ENCODE measurements at places on chromosomes 1 and 21.
A peak's percentile ranks its signal among the peaks of the same experiment; 100 is the strongest.

DNA sequence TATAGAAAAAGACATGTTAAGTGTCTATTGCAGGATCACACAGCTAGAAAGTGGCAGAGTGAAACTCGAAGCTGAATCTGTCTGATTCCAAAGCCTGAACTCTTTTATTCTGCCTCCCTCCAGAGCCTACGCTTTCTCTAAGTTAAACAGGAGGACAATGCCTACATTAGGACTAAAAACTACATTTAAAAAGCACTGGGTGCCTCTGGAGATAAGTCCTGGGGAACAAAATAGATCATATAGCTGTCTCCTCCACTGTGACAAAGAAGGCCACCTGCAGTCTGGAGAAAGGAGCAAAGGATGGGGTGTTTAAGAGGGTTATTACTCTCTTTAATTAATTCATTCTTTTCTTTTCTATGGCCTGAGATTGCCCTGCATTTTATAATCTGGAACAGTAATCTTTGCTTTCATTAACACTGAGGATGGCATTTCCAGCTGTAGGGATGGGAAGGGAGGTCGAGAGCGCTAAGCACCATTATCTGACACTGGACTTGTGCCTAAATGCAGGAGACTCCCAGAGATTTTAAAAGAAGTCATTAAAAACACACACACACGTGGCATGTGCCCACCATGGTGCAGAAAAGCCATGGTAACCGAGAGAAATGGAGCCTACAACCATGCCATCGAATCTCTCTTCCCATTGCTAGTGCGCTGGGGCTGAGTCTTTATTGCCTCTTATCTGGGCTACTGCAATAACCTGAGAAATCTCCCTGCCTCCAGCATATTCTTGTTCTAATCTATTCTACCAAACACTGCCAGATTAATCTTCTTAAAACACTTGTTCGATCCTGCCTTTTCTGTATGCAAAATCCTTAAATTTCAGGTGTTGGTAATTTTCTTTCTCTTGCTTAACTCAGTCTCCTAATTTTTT, 92.2 kb downstream of the PLXNA2 start:
- DNase-seq: no peak

DNA sequence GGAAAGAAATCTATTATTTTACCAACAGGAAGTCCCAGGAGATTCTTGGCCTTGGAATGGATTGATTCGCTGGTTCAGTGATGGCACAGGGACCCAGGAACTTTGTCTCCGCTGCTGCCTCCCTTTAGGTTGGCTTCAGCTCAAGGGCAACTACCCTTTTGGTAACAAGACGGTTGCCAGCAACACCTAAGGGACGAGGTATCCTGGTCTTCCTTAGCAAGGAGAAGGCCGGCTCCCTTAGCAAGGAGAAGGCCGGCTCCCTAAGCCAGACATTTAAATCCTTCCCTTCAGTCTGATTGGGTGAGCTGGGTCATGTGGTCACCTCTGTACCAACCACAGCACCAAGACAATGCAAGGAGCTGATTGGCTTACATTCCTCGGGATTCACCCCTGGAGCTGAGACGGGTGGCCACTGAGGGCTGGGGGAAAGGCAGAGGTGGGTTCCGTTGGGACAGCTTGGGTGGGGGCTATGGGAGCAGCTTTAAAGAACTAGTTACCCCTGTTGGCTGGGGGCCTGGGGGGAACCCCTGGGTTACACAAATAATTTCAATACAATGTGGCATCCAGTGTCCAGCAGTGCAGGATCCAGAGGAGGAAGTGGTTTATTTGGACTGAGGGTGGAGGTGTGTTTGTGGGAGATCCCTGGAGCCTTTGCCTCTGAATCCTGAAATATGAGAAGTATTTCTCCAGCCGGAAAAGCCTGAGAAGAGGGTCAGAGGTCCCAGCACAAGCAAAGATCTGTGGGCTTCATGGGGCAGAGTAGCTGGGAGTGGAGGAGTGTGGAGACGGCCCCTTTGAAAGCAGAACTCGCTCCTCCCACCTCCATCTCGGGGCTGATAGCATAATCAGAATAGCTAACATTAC, 20.7 kb upstream of the CLIC4 start:
- DNase-seq: no peak

DNA sequence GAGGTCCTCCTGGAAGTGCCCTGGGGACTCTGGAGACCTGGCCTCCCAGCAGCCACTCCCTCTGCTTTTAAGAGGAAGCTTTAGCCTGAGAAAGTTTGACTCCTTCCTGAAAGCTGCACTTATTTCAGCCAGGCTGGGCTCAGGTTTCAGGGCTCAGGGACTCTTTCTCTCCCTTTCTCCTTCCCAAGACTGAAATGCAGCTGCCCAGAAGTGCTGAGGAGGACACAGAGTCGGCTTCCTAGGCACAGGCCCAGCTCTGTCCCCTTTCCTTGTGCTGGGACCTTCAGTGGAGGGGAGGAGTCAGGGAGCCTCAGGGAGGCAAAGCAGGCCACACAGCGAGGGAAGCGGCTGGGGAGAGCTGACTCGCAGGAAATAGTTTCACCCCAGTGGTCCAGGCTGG, 137.3 kb downstream of the NAV1 start:
- peak; percentile 41 for DNase-seq

GRCh38 chr1:231668826-231669225, 42.2 kb downstream of the DISC1 start:
- DNase-seq: no peak

GRCh38 chr21:45109831-45110492, 35.6 kb downstream of the ADARB1 start:
- peak; percentile 30 for DNase-seq
